ENCODE measurements at places on chromosomes 13 and 19.

- no peak for DNase-seq
Measured at GRCh38 chr13:41520660-41521630, 63.6 kb downstream of the RGCC start.

DNA sequence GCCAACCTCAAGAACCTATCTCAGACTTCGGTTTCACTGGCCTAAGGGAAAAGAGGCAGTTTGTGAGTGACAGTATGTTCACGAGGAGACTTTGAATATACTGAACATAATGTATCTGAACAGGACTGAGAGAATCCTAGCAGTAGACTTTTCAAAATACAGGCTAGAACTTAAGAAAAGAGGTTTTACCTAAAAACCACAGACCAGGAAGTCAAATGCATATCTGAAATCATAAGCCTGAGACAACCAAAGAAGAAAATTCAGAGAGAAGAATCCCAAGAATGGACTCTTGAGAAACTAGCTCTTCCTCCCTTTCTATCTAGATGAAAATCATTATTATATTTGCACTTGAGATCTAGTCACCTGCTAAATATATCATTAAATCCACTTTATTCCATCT lies 17.6 kb downstream of the MYCBP2 start:
- no peak for DNase-seq

DNA sequence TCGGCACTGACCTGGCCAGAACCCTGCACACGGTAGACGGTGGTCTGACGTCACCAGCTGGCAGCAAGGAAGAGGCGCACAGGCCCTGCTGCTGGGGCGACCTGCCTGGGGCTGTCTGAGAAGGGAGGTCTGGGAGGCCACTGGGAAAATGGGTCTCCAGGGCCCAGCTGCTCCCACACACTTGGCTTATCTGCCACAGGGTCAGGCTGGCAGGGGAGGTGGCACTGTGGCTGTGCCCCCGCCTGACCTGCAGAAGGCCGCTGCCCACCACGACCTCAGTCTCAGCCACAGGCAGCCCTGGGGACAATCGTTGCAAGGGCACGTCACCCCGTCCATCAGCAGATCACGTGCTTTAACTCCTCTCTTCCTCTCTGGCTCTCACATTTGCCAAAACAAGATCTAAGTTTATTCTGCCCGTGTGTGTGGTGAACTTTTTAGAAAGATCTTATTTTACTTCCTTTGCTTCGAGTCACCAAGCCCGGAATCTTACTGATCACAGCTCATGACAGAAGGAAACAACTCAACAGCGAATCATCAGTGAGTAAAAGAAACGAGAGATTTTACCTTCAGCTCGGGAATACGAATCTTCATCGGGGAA lies 45.2 kb upstream of the RANBP3 start:
- no peak for DNase-seq

DNA sequence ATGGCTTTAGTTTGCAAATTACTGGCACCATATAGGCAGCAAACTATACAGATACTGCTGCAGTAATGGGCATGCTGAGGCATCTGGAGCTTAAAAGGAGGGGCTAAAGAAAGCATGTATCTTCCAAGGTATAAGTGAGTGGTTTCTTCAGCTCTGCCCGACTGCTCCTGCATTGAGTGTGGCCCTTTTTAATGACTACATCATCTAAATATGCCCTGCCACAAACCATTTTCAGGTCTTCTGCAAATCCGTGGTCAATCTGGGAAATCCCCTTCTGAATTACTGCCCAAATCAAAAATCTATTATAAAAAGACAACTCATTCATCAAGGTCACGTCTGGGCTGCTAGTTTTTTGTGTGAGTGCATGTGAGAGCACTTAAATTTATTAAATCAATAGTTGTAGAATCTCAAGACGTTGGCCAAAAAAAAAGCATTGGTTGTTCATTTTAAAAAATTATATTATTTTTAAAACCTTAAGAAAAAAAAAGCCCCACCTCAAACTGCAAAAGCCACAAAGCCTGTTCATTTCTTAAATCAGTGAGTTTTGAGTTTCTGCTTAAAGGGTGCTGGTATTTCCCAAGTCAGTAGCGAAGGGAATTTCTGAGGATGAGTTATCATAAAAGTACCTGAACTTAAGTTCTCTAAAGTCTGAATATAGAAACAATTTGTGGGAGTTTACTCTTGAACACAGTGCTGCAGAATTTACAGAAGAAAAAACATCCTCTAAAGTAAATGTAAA lies 16.3 kb downstream of the LCP1 start:
- DNase-seq = no peak

- DNase-seq = no peak
Measured at GRCh38 chr13:102825921-102826706, 19.7 kb upstream of the ERCC5 start.

GRCh38 chr13:113145911-113146598 lies 12.4 kb upstream of the PROZ start:
- no peak for DNase-seq

DNA sequence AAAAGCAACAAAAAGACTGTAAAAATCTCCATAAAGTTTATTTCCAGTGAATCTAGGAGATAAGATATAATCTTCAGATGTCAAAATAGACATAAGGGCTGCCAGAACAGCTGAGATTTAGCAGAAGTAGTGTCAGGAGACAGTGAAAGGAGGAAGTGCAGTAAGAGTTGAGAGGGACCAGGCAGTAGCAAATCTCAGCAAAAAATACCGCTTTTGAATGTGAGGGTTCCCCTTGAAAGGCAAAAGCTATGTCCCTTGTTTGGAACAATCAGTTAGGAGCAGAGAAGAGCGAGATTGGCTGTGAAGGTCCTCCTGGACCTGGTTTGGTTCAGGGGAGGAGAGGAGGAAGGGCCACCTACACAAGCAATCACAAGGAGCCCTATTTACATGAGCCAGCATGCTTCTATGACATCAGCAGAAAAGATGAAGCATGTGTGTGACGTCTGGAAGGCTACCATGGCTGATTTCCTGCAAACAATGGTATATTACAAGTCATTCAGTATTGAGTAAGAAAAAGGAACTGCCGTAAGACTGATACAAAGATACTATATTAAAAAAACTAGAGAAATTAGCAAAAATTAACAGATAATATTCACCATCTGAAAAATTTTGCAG lies 98.9 kb upstream of the SIAH3 start:
- DNase-seq = no peak

- no peak for DNase-seq
Measured at GRCh38 chr13:85236413-85236812, 562.8 kb downstream of the SLITRK6 start.

- no peak for DNase-seq
Measured at GRCh38 chr13:33541962-33542308, 256.4 kb upstream of the STARD13 start.

Data from NCI-H1105 treated with DMSO at 0.1 percent for 48 hours (cell line).